ENCODE measurements at places on chromosomes 12 and 14. TPM values are rescaled to one million over a fixed set of nuclear protein-coding genes. Genes with fewer than 3 reads are reported as not detected.

Gene TMEM132C
- not detected for total RNA-seq

Gene OR4K17
- total RNA-seq: not detected

Gene FLVCR2
- total RNA-seq: 2.2 TPM

Gene ETV6
- total RNA-seq: 53.5 TPM

All from activated CD4-positive, alpha-beta T cell treated with anti-CD3 and anti-CD28 coated beads for 36 hours (primary cell).